Cortex of kidney (tissue), 1 donor: ENCODE measurements at places on chromosomes 5 and 9.

DNA sequence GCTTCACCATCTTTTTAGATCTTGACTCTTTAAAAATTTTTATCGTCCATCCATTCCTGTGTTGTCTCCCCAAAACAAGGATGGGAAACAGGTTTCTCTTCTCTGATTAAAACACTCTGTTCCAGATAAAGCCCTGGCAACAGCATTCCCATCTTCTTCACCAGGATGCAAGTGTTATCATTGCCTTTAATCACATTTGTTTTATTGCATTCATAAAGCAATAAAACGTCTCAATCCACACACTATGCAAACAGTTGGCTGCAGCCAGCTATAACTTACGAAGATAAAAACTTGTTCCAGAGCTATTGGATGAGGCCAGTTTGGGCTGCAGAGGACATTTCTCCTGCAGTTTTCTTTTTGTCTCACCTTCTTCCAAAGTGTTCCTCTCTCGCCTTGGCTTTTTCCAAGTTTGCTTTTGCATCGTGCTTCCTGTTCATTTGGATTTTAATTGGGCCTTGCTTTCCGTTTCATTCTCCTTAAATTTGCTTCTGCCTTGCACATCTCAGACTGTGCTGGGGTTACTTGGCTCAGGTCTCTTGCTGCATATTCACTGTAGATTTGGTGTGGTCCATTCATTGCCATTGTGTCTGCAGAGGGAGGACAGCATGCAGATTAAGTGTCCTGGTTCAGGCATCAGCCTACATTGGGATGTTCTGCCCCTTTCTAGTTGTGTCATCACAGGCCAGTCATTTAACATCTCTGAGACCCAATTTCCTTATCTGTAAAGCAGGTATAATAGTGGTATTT, 136.5 kb upstream of the LIFR start:
- DNase-seq, result no peak

DNA sequence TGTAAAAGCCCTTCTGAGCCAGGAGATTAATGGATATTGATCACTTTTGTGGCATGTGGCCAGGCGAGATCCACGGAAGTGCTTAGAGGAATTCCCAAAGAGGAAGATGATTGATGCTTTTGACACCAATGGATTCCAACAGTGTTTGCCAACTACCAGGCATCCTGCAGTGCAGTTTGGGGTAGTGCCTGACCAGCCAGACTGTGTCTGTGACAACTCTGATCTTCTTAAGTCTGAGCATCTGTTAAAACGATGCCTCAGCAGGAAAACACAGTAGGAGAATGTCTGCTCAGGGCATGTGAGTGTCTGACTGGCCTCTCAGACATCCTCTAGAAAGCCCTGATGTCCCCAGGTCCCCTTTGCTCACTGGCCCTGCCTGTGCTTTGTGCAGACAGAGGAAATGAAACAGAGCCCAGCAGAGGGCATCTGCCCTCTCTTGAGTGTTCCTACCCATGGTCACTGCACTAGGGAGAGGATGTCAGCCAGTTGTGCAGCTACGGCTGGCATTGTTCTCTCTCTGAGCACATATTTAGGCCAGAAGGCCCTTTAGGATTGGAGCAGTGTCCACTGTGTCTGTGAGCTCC, 57.0 kb downstream of the TRPC7 start:
- DNase-seq, result no peak

GRCh38 chr9:86679909-86680308, 267.4 kb downstream of the GAS1 start:
- DNase-seq, result no peak

GRCh38 chr5:30607301-30607894, 586.1 kb upstream of the CDH6 start:
- no peak for DNase-seq

GRCh38 chr5:107325866-107326265, 344.9 kb downstream of the EFNA5 start:
- no peak for DNase-seq

GRCh38 chr9:129608561-129609481, 12.1 kb downstream of the C9orf50 start:
- DNase-seq, result no peak

- DNase-seq, result no peak
Measured at GRCh38 chr5:4348423-4348822, 752.8 kb downstream of the IRX1 start.

GRCh38 chr9:37999588-38000189, 69.3 kb downstream of the SHB start:
- DNase-seq, result no peak

DNA sequence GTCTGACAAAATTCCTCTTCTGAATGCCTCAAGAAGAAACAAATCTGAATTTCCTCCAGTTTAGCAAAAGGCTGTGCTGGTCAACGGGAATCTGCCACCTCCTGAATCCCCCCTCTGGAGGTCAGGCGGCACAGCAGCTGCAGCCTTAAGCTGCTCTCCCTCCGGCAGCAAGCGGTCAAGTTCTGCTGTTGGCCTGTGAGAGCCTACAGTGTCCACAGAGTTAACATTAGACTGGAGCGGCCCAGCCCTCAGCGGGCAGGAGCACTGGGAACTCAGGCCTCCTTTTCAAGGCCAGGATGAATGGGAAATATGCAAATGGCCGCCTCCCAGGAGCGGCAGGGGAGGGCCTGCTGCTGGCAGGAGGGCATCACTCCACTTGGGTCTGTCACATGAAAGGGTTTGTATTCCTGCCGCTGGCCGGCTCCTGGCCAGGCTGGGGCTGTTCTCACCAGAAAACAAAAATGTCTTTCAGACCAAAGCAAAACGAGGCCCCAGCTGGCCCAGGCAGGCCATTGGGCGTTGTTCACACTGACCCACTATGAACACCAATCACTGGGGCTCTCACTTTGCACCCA, 8.2 kb downstream of the ACSL6 start:
- DNase-seq, result no peak

DNA sequence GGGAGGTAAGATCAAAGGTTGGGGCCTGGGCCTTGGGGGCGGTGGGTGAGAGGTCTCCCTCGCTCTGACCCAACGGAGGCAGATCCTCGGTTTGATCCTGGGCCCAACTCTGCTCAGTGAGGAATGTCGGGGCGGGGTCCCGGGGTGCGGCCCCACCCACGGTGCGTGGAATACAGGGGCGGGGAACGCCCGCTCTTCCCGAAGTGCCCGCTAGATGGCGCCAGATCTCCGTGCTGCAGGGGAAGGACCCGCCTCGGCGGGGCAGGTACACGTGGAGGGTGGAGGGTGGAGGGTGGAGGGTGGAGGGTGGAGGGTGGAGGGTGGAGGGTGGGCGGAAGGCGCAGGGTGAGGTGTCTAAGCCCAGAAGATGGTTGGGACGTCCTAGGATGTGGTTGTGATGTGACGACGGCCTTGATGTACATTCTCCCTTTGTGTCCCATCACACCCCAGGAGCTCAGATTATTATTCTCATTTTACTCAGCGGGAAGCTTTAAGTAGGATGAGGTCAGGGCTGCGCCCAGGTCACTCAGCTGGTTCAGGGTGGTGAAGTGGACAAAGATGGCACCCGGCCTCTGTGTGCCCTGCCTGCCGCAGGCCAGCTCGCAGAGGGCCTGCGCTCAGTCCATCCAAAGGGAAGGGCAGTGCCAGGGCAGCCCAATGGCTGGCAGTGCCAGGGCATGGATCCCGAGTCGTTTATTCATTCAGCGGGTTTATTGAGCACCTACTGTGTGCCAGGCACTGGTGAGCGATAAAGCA, 9.4 kb upstream of the RPS14 start:
- no peak for DNase-seq

DNA sequence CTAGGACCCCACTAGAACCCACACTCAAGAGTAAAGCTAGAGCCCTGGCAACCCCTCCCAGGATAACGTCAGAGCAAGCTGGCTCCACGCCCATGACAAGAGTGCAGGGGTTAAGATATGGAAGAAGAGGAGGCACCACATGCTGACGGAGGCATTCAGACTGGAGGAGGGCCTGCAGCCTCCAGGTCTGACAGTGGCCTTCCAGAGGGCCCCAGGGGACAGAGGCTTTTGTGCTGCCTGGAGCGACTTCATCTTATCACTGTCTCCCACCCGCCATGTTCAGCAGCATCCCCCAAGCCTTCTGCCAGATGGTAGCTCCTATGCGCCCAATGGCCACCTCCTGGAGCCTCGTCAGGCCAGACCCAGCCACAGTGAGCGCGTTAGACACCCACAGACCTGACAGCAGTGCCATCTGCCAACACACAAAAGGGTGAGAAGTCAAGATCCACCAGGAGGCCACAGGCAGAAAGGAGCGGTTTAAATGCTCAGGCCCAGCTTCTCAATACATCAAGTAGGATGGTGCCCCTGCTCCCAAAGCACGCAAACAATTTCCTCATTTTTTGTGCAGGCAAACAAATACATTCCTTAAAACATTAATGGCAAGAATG, 65.8 kb downstream of the C5orf15 start:
- DNase-seq, result no peak

- no peak for DNase-seq
Measured at GRCh38 chr5:147223948-147224791, 10.7 kb upstream of the STK32A start.

DNA sequence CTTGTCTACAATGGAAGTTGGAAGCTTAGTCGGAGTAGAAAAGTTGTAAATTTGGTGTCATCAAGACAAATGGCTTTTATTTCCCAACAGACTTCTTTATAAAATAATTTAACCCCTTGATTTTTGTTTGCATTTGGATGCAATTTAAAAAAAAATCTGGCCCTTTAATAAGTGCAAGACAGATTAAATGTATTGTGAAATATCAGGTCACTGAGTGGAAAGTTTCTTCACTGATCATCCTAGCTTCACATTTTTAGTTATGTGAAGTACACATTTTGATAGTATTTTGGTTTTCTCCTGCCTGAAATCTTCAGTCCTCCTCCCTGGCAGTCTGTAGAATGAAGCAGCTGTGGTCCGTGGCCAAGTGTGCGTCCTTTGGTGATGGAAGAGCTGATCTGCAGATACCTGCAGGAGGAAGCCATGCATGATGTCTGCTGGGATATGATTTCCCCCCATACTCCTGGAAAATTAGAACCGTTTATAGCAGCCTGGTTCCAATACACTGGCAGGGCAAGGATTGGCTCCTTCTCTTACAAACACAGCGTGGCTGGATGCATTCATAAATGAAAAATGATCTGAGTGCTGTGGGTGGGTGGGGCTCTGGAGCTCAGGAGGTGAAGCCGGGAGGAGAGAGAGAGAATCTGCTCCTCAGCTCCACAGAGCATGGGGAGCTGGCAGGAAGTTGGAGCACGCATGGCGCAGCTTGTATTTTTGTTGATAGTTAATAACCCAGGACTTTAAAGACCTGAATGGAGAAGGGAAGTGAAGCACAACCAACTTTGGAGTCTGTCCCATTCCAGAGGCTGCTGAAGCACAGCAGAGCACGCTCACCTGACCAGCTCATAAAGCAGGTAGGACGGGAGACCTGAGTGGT, 238.4 kb downstream of the GOLPH3 start:
- no peak for DNase-seq

GRCh38 chr9:14405176-14405706, 91.3 kb upstream of the NFIB start:
- no peak for DNase-seq
